ENCODE measurements at places on chromosomes 3 and 15.

DNA sequence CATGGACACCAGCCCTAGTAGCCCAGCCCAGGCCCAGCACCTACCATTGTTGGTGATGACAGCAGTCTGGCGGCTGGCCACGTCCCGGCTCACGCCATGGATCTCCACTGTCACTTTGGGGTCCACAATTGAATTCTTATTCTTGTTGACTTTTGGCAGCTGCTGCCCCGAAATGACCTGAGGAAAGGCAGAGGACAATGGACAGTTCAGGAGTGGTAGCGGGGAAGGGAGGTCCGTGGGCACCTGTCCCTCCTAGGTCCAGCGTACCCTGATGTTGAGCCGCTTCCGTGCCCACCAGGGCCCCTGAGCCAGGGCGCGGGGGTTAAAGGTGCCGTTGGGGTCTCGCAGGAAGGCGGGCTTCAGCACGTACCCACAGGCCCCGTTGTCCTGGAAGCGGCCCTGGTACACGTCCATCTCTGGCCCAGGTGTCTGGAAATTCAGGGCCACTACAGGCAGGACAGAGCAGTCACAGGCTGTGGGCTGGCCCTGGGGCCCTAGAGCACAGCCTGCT lies 17.7 kb downstream of the VILL start:
- DNase-seq, result no peak

DNA sequence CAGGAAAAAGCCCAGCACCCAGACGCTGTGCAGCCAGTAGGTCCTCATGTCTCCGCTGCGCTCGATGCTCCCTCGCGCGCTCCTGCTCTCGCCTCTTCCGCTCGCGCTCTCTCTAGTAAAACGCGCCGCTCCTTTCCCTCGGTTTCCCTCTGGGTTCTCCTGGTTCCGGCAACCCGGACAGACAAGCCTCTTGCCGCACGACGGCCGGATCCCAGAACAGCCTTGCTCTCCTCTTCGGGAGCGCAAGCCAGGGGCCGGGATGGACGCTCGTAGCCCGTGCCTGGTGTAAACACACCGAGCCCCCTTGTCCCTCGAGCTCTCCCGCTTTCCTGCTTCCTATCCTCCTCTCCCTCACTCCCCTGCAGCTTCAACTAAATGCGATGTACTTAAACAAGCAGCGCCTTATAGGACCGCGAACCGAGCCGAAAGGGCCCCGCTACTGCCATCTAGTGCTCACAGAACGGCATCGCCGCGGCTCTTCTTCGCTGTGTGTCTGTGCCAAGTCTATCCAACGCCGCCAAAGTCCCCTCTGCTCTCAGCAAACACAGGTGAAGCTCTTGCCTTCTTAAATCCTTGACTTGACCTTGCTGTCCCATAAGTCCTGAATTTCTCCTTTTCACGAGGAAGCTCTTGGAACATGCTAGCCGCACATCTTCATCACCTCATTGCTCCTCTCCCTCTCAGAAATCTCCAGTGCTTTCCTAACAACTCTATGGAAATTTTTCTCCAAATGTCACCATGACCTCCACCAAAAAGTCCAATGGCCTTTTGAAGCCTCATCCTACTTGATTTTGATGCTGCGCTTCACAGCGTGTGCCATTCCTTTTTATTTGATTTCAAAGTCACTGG lies 1037.2 kb downstream of the IGSF11 start:
- peak; percentile 70 for DNase-seq

- peak; percentile 61 for DNase-seq
Observed at GRCh38 chr15:26182441-26182840, 319.3 kb upstream of the ATP10A start.

GRCh38 chr3:40070816-40071215 lies 238.7 kb upstream of the EIF1B start:
- DNase-seq, result no peak

DNA sequence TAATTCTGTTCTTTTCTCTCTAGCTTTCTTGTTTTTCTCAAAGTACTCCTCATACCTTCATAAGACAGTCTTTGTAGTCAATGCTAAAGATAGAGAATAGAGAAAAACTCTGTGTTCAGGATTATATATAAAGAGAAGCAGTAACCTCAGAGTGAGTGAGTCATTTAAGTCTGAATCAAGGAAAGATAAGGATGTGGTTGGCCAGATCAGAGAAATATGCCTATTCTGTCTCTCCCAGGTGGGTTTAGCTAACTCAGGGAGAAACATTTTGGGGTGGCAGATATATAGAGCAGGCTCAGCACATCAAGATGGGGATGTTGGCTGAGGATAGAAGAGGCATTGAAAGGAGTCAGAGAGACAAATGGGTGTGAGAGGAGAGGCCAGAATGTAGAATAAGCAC lies 31.4 kb downstream of the GTF2E1 start:
- no peak for DNase-seq

DNA sequence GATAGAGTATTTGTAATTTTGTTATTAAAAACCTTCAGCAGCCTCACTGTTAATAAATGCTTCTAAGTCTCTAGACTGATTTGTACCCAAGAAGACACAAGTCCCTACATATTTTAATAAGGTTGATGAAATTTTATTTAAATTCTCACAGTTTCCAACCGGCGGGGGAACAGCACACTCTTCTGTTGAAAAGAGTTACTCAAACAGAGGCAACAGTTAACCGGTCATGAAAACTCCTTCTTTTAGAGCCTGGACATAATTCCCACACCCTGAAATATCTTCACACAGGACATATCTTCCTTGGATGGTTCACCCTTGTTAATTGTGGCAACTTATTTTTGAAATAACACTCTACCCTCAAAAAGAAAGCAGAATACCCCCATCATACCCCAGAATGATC lies 278.8 kb downstream of the FOXP1 start:
- no peak for DNase-seq

DNA sequence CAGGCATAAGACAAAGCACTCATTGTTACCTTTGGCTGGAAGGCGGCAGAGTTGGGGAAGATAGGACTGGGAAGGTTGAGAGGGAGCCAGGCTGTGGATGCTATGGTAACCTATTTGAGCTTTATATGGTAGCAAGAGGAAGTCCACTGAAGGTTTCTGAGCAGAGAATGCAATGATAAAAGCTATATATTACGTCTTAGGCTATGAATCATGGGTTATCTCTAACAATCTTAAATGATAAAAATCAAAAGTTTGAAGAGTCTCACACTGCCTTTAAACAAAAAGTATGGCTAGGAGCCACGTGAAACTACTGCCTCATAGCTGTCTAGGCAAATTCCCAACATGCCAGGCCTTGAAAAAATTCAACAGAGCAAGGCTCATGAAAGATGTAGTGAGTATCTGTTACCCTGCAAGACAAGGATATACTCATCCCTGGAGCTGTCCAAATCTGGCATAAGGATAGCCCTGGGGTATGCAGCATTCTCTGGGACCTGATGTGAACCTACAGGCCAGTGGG lies 4.1 kb downstream of the P3H2 start:
- DNase-seq, result peak; percentile 39

DNA sequence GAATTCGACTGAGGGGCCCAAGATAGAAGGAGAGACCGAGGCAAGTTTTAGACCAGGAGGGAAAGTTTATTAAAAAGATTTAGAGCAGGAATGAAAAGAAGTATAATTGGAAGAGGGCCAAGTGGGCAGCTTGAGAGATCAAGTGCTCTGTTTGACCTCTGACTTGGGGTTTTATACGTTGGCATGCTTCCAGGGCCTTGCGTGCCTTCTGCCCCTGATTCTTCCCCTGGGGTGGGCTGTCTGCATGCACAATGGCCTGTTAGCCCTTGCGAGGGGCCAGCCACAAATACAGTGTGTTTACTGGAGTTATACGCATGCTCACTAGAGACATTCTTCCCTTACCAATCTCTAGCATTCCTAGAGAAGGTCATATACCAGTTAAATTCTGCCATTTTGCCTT lies 70.7 kb upstream of the LARS2 start:
- no peak for DNase-seq

DNA sequence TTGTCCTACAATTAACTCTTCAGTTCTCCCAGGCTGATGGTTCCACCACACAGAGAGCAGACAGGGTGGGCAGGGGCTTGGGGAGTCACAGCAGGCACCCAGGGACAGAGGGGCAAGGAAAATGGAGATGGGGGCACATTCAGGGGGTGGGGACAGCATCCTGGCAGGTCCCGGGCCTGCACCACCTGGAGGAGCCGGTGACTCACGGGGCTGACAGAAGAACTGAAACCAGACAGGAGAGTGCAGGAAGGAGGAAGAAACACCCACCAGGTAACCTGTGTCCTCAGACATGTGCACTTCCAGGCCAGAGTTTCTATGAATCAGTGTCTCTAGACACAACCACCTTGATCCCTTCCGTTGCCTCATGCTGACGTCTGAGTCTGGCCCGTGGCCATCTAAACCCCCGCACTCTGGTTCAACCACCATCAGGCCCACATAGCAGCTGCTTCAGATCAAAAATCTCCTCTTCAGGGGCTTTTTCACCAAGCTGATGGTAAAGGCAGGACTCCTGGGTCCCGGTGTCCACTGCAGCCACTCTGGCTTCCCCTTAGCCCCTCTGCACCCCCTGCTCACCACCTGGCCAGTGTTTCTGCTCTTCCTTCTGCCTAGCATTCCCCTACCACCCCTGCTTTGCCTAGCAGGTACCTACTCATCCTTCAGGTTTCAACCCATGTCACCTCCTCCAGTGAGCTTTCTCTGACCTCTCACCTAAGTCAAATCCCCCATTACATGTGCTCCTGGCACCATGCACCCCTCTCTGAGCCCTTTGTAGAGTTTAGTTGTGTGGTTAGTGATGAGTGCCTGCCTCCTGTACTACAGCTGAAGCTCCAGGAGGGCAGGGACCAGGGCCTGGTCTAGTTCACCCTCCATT lies 16.5 kb upstream of the CYP11A1 start:
- DNase-seq, result no peak

- no peak for DNase-seq
Observed at GRCh38 chr3:47000922-47001730, 21.7 kb downstream of the NBEAL2 start.

DNA sequence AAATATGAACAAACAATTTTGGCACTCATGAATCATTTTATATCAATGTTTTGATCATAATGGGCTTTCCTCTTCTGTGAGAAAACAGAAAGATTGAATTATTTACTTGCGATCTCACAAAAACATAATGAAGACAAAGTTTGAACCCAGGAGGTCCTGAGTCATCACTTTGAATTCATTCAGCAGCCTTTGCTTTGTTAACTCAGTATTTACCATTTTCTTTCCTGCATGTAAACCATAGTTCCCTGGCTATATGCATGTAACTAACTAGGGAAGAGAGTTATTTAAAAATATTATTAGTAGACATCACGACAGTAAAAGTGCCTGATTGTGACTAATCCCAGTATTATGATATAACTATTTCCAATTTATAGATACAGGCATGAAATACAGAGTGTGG lies 1026.2 kb downstream of the PLOD2 start:
- no peak for DNase-seq

DNA sequence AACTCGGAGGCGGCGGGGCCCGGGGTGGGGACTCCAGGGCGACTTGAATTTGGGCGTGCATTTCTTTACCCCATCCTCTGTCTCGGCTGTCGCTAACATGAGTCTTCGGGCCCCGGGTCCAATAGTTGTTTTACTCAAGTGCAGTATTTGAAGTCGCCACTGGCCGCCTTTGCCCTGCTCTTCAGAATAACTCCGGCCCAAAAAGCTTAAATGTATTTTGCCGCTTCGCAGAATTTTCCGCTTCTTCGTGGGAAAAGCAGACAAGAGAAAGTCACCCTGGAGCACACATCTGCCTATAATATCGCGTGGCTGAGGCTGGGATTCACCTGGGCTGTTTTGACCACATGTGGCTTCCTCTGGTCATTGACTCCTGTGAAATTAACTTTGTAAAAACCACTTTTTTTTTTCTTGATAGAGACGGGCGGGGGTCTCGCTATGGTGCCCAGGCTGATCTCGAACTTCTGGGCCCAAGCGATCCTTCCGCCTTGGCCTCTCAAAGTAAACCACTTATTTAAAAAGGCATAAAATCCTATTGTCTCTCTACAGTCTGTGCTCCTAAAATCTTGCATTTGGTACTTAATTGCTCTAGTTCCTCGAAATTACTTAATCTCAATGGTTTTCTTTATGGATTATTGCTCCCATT lies 676 bp downstream of the CNOT10 start:
- DNase-seq, result no peak

GRCh38 chr3:55935241-55935640 lies 448.1 kb upstream of the WNT5A start:
- DNase-seq, result no peak

DNA sequence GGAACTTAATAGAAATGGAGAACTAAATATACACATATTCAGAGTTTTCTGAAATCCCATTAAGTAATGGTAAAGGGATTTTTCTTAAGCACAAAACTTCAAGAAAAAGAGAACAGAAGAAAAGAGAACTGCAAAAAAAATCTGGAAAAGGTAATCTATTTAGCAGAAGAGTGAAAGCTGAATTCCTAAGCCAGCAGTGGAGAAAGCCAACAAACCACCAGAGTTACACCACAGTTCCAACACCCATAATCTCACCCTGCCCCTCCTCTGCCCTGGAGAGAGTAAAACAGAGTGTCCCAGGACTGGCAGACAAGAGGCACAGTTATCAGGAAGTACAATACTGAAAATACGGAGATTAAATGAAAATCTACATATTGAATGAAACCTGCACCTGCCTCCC lies 29.4 kb downstream of the TP53BP1 start:
- no peak for DNase-seq

- no peak for DNase-seq
Observed at GRCh38 chr3:37991109-37991508, 523 bp downstream of the VILL start.

DNA sequence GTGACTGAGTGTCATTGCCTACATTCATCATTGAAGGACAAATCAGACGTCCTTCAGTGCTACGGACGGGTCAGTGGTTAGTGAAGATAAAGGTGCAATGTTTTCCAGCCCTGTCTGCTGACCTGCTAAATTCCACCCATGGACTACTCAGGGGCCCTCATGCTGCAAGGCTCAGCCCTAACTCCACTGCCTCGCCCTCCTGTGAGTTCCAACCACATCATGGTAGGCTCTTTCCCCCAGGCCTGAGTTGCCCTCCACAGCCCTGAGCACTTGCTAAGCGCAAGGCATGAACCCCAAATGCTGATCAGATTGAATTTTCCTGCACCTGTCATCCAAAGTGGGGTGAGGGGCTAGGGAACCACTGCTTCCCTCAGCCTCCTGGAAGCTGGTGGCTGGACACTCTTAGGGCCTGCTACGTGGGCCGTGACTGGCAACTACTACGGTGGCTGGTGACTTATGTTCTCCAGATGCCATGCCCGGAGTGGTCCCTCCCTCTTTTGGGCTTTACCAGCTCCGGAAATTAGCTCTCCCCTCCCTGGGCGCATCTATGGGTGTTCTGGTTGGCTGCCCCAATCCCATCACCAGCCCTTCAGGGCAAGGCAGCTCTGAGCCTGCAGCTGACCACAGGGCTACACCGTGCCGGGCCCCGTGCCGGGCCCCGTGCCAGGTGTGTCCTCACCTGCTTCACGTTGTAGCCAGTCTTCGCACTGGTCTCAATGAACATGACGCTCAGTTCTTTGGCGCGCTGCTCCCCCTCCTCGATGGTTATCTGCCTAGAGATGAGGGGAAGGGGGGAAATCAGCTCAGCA lies 32.1 kb downstream of the SRPRB start:
- no peak for DNase-seq

- no peak for DNase-seq
Observed at GRCh38 chr15:55256281-55257011, 33.2 kb downstream of the RAB27A start.

GRCh38 chr3:115038817-115039216 lies 108.3 kb downstream of the ZBTB20 start:
- no peak for DNase-seq
